ENCODE measurements at places on chromosomes 6 and 20.
A peak's percentile ranks its signal among the peaks of the same experiment; 100 is the strongest.

- DNase-seq, result no peak
These were observed 28.2 kb downstream of the SUN5 start for GRCh38 chr20:32975698-32976674.

DNA sequence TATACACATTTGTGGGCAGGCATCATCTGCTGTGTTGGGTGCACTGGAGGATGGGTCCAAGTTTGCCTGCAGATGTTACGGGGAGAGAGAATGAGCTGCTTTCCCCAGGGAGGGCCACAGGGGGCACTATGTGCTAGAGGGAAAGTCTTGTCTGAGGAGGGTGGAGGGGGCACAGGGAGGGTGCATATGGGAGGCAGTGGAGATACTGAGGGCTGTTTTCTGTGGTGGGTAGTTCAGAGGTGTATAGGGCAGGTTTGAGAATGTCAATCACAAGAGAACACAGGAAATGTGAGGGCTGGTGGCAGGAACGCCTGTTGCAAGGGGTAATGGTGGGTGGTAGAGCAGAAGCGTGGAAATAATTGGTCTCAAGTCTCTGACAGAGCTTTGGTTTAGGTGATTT lies 7.7 kb upstream of the PTPRA start:
- peak; percentile 70 for DNase-seq

DNA sequence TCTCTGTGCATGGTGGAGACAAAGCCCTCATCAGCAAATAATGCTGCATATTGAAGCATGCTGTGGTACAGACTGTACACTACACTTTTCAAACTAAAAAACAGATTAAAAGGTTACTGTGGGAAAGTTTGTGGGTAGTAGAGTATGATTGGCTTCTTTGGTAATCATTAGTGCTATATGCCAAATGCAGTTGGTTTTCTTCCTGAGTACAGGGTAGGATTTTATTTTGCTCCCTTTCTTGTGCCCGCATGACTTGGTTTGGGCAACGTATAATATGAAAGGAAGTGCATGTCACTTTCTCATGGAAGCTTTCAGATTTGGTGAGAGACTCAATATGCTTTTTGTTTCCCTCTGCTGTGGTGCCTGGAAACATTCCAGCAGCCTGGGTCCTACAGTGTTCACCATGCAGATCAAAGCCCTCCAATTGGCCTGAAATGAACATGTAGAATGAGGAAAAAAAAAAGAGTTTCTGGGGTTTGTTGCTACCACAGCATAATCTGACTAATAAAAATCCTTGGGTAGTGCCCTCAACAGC lies 270.7 kb upstream of the ADGRB3 start:
- DNase-seq, result no peak

DNA sequence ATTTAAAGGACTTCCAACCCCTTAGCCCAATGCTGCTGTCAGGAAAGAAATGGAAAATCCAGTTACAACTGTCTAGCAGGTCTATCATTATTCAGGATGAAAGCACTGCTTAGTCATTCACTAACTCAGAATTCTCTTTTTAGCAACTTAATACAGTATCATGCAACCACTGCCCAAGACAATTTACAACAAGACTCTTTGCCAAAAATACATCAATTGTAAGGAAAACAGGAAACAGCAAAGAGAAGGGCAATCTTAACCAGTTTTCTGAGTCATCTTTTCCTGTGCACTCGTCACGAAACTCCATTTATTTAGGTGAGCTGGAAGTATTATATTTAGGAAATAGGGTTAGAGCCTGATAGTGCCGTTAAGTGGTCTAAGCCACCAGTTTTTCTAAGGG lies 1197.7 kb upstream of the CITED2 start:
- no peak for DNase-seq

DNA sequence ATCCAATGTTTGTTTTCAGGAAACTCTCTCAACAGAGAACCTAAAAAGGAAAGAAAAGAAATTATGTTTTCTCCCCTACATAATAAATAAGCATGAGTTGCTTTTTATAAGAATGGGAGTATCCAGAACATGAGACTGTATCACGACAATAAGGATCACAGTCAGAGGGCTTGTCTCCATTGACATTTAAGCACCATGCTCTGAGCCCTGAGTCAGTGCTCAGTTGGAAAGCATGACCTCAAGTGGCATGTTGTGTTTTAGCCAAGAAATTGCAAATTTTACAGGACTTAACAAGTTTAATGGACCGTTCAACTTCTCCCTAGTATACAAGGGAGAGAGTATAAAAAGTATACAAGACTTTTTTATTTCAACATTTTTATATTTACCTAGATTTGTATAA lies 431.6 kb downstream of the GJA1 start:
- DNase-seq, result no peak

- no peak for DNase-seq
These were observed 236.8 kb upstream of the RREB1 start for GRCh38 chr6:6870921-6871320.

DNA sequence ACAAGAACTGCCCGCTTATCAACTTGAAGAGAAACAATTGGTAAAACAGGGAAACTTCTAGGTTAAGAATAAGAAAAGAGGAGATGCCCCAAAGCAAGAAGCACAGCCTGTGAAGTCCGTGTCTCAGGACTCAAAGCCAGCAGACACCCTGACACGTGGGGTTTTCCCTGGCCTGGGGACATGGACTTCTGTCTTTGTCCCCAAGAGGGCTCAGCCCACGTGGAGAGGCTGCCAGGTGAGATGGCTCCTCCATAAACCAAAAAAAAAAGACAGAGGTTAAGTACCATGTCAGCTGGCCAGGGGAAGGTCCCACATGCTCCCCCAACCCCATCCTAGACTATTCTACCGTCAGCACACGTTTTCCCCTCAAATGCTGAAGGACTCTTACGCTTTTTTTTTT lies 9.9 kb downstream of the SERPINB6 start:
- DNase-seq, result no peak

- no peak for DNase-seq
These were observed 361.4 kb upstream of the FLRT3 start for GRCh38 chr20:14698605-14699373.

GRCh38 chr6:2738373-2738979 lies 12.2 kb downstream of the MYLK4 start:
- peak; percentile 34 for DNase-seq

DNA sequence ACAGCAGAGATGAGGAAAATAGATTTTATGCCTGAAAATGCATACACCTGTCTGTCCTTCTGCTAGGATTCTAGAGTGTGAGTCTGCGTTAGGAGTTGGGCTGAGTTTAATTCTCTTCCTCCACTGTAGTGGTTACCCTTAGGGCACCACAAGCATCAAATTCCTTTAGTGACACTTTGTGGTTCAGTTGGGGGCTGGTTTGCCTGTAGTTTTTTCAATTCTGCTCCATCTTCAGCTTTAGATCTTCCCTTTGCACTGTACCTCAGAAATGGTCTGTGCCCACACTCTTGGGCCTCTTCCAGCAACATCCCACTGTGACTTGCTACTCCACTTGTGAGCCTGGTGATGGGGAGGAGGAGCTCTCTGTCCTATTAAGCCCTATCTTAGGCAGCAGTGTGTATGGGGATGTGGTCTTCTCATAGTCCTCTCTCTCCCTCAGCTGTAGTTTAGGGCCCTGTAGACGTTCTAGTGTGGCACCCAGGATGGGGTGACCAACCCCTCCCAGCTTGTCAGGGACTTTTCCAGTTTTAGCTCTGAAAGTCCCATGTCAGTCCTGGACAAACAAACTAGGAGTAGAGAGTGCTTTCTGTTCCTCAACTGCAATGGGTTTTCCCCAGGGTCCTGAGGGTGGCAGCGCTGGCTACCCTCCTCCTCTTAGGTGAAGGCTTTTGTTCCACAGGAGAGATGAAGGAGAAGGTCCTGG lies 19.7 kb upstream of the OGFRL1 start:
- DNase-seq, result no peak

- no peak for DNase-seq
These were observed 62.9 kb downstream of the TENT5A start for GRCh38 chr6:81689580-81689979.

- no peak for DNase-seq
These were observed 207.2 kb upstream of the ZNF184 start for GRCh38 chr6:27679964-27680694.

GRCh38 chr6:45163952-45164766 lies 164.0 kb upstream of the RUNX2 start:
- peak; percentile 46 for DNase-seq

DNA sequence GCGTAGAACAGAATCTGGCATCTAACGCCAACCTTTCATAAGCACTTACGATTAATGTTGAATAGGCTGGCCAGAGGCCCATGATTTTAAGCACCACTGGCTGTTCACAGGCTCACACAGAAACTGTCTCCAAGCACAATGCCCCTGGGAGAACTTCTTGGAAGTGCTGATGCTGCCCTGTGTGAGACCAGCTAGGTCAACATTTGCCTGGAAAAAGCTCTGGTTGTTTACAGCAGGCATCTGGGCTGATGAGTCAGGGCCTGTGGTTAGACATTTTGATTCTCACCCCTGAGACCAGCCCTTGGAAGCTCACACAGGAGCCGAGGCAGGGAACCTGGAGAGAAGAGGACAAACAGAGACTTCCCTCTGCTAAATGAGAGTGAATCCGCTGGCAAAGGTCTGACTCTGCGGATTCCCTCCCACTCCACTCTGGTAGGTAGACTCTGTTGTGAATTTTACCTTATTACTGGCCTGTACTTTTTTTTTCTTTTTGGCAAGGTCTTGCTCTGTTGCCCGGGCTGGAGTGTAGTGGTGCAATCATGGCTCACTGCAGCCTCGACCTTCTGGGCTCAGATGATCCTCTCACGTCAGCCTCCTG lies 6.8 kb upstream of the SULF2 start:
- no peak for DNase-seq

DNA sequence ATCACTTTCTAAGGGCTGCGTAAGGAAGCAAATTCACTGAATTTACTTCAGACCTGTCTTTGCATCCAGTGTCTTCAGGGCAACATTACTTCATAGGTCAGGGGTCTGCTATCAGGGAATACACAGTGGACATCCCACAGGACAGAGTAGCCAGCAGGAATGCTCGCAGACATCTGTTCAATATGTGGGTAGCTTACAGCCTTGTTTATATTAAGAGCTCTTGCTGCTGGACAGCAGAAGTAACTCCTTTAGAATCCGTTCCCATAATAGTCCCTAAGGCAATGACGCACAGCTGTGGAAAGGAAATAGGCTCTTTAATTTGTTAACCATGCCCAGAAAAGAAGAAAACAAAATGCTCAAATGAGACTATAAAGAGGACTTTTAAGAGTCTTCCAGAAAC lies 198.7 kb downstream of the MOXD1 start:
- DNase-seq, result no peak

GRCh38 chr20:38603286-38603685 lies 1.7 kb downstream of the ARHGAP40 start:
- DNase-seq, result no peak

DNA sequence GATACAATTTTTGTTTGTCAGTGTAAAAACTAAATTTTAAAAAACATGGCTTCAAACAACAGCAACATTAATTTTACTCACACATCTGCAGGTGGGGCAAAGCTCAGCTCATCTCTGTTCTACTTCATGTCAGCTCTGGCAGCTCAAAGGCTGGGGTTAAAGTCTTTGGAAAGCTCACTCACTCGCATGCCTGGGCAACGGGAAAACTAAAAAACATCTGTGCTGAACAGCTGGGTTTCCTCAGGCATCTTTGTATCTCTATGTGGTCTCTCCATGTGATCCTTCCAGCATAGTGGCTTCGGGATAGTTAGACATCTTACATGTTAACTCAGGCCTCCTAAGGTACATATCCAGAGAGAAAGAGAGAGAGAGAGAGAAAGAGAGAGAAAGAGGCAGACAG lies 499.6 kb downstream of the RFPL4B start:
- no peak for DNase-seq

DNA sequence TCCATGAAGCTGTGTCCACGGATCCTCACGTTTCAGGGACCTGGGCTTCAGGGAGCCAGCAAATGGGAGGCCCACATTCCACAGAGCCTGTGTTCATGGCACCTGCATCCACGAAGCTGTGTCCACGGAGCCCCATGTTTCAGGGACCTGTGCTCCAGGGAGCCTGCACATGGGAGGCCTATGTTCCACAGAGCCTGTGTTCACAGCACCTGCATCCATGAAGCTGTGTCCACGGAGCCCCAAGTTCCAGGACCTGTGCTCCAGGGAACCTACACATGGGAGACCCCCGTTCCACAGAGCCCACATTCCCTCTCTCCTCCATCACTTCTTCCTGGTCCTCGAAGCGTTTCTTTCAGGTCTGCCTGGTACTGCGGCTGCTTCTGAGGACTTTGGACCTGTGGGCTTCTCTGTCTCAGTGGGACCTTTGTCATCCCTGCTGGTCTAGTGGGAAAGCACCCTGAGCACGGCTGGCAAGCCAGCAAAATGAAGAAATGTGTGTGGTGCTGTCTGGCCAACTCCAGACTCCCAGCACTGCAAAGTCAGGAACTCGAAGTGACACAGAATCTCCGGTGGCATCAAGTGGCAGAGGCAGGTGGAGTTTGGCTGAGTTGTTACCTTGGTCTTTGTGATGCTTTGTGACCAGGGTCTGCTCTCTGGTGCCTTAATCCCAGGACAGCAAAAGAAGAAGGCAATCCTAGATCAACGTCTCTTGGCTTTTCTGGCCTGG lies 245.9 kb downstream of the DLL1 start:
- DNase-seq, result no peak

DNA sequence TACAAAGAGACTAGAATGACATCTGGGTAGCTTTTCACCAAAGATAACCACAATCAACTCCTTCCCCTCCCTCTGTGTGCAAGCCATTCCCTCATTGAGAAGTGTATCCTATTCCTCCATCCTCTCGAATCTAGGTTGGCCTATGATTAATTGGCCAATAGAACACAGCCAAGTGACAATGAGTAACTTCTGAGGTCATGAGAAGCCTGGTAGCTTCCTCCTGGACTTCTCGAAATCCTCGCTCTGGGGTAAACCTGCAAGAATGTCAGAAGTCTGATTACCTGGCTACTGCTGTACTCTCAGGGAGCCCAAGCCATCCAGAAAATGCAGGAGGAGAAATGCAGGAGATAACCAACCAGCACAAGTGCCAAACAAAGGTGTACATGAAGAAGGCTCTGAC lies 13.1 kb downstream of the ARHGAP18 start:
- no peak for DNase-seq

- DNase-seq, result no peak
These were observed 229.8 kb upstream of the SASH1 start for GRCh38 chr6:148112851-148113319.

- DNase-seq, result no peak
These were observed 184.4 kb downstream of the PRL start for GRCh38 chr6:22112461-22112860.

GRCh38 chr6:126300126-126300525 lies 39.8 kb upstream of the CENPW start:
- no peak for DNase-seq

DNA sequence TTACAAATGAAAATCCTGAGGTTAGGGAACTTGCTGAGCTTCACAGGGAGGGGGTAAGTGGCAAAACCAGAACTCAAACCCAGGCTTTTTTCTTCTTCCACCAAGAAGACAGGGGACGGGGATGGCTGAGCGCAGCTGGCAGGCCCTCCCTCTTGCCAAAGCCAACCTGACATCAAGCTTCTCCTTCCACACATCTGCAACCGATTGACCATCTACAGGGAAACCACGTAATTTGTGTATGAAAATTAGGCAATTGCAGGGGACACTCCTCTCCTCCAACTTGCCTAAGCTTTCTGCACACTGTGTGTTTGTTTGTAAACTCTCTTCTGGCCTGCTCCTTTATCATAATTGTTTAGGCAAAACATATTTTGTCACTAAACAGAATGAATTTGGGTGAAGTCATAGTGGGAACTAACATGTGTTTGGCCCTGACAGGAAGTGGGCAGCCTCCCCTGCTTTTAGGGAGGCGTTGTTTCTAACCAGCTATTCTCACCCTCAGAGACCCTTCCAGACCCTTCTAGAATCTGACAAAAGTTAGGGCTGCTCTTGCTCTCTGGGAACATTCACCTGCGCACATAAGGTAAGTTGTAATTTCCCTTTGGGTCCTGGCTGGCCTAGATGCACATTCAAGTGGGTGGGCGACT lies 18.9 kb downstream of the ZNF831 start:
- no peak for DNase-seq
